ENCODE measurements at places on chromosomes 12 and 14.

DNA sequence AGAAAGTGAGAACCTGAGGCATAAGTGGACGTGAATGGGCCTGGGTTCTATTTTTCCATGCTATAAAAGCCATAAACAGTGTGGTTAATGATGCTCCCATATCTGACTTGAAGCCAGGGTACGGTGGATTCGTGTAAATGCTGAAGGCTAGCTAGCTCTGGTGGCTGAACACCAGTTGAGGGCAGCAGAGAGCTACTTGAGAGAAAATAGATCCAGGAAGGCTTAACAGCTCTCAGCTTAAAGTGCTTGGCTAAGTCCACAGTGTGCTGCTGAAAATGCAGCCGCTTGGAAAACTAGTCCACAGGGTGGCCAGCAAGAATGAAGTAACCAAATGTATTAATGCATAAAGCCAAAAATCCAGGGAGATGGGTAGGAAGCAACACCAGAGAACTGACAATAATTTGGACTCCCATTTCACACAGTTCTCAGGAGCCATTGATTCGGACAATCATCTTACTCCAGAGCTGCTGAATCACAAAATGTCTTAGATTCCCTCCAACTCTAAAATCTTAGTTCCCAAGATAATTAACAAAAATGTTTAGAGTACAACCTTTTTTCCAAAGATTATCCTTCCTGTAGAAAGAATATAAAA lies 15.0 kb upstream of the FOXG1 start:
- DNase-seq = no peak

- no peak for DNase-seq
Measured at GRCh38 chr12:96170328-96170727, 23.8 kb upstream of the ELK3 start.

DNA sequence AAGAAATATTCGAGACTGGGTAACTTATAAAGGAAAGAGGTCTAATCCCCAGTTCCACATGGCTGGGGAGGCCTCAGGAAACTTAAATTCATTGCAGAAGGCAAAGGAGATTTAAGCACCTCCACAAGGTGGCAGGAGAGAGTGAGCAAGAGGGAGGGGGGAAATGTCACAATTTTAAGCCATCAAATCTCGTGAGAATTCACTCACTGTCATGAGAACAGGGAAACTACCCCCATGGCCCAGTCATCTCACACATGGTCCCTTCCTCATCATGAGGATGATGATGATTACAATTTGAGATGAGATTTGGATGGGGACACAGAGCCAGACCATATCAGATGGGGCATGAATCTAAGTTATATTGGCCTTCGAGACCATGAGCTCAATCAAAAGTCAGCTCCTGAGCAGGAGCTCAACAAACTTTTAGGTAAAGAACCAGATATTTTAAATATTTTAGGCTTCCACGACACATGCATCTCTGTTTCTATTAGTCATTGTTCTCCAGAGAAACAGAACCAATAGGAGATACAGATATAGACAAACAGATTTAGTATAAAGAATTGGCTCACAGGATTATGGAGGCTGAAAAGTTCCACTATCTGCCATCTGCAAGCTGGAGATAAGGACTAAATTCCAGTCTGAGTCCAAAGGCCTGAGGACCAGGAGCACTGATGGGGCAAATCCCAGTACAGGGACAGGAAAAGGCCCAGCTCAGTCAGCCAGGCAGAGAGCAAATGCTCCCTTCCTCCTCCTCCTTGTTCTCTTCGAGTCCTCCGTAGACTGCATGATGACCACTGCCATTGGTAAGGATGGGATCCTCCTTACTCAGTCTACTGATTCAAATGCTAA lies 24.9 kb downstream of the DGLUCY start:
- DNase-seq = peak; percentile 57

- DNase-seq = no peak
Measured at GRCh38 chr12:96648923-96649322, 159.5 kb downstream of the CFAP54 start.

- DNase-seq = no peak
Measured at GRCh38 chr14:95936041-95936440, 59.4 kb downstream of the TUNAR start.

DNA sequence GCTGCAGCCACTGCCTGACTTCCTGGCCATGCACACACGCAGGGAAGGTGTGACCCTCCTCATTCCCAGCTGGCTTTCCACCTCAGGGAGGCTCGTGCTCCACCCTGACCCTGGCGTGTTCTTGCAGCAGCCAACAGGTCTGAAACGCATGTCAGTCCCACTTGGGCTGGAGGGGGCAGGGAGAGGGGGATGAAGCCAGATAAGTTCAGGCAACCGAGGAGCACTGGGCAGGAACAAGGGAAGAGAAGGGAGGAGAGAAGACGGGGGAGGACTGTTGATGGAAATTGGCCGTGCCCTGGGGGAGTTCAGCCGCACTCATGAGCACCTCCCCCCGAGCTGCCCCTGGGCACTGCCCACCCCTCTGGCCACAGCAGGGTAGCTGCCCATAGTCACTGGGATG lies 182.4 kb upstream of the PRMT8 start:
- DNase-seq = no peak

- DNase-seq = no peak
Measured at GRCh38 chr14:37329189-37330001, 131.7 kb downstream of the MIPOL1 start.

- DNase-seq = no peak
Measured at GRCh38 chr12:132618683-132619043, at the start of gene P2RX2. P2RX2 (plus strand) TSS chr12:132618776; CDS start chr12:132618817, 41 bp downstream.

DNA sequence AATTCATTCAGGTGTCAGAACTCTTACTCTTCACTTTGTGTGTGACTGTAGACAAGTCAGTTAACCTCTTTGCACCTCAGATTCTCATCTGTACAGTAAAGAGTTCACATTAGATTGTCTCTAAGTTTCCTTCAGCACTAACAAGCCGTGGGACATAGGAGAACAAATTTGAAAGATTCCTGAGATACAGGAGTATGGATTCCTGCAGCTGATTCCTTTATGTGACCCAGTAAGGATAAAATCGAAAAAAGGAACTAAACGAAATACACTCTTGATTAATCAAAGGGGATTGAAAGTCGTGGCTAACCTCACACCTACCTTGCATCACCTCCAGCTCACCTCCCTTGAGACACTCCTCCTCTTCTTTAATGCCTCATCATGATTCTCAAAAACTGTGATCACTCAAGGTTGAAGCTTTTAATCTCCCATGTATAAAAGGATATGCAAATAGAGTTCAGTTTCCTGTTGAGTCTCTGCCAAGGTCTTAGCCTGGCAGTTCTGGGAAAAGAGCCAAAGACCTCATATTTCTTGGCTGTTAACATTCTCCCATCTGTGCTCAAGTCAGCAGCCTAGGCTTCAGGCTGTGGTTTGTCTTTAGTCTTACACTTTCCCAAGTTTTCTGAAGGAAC lies 156.6 kb downstream of the DAD1 start:
- no peak for DNase-seq

DNA sequence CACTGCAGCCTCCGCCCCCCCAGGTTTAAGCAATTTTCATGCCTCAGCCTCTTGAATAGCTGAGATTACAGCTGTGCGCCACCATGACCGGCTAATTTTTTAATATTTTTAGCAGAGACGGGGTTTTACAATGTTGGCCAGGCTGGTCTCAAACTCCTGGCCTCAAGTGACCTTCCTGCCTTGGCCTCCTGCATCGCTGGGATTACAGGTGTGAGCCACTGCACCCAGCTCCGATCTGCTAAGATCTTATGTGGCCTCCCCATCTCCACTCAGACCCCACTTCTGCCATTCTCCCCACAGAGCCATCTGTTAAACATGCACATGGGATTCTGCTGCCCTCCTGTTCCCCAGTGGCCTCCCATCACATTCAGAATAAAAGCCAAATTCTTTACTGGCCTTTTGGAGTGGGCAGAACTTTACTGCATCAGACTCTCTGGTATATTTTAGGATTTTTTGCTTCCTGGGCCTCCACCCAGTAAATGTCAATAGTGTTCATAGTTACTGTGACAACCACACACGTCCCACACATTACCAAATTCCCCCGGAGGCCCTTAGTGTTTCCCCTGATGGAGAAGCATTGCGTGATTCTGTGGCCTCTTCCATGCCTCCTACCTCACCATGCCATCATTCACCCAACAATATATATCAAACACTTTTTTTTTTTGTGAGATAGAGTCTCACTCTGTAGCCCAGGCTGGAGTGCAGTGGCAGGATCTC lies 96.3 kb downstream of the PTPN11 start:
- no peak for DNase-seq

DNA sequence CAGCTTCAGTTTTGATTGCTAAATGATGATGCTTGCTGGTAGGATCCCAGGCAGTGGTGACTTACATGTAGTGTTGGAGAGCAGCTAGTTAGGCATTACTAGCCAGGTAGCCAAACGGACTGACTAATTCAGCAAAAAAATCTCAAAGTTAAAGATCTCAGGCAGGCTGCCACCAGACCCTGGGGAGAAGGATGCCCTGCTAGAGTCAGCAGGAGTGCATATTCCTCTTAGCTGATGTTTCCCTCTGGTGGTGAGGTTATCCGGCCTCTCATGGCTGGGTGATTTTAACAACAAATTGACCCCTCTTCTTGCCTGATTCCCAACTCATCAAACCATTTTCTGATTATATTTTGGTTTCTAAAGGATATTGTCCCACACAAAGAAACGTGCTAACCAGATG lies 2.8 kb downstream of the EFS start:
- no peak for DNase-seq

- DNase-seq = no peak
Measured at GRCh38 chr14:75090353-75090752, 20.9 kb downstream of the ZC2HC1C start.

DNA sequence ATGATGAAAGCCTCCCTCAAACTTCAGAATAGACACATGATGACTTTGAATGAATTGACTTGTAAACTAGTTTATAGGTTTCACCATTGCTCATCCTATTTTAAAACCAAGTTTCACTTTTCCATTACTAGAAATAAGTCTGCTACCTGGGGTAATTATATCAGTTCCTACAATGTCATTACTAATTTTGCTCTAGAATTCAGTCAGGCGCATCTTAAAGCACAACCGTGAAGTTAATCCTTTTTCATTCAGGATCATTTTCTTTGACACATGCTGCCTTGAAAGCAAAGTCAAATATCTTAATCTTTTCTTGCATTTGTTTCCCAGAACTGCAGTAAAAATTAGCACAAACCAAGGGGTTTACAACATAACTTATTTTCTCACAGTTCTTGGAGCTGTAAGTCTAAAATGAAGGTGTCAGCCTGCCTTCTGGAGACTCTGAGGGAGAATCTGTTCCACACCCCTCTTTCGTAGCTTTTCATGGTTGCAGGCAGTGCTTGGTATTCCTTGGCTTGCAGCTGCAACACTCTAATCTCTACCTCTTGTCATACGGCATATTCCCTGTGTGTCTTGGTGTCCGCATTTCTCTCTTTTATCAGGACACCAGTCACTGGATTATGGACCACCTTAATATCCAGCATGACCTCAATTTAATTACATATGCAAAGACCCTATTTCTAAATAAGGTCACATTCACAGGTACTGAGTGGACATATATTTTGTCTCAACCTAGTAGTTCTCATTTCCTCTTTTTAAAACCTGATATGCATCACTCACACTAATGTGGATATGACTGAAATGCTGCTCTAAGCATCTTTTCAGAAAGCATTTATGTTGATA lies 114.3 kb upstream of the PDZRN4 start:
- DNase-seq = no peak

DNA sequence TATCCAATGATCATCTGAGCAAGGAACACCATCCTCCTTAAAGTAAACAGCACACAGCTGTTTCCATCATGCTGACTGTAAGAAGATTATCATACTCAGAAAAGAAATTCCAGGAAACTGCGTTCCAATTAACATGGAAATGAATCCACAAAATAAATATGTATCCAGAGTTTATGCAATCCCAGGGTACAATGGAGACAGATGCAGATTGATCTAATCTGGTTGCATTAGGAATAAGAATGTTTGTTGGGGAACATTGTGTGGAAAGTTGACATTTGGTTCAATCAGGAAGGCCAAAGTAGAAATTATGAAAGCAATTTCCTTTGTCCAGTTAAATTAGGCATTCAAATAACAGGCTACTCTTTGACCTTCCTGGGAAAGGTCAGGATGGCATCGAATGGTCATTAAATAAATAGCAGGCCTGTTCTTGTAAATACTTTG lies 236.9 kb upstream of the AMIGO2 start:
- DNase-seq = no peak

DNA sequence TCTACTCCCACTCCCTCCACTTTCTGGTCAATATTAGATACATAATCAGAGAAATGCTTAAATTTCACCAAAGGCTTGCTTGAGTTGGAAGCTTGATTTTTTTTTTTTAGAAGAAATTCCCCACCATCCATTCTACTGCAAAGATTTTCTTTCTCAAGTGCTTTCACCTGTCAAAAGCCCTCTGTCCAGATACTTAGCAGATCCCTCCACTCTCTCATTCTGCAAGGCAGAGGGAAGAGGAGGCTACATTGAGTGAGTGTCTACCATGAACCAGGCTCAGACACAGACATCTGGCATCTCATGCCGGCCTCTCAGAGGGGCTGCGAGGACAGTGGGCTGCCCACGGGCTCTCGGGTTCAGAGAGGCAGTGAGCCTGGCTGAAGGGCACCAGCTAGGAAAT lies 127.6 kb upstream of the GSC start:
- no peak for DNase-seq

GRCh38 chr12:109726511-109727038 lies 12.9 kb downstream of the FAM222A start:
- DNase-seq = no peak

- DNase-seq = no peak
Measured at GRCh38 chr12:67057072-67057471, 212.1 kb upstream of the CAND1 start.

- DNase-seq = no peak
Measured at GRCh38 chr12:127060933-127061332, 1206.0 kb upstream of the TMEM132C start.

DNA sequence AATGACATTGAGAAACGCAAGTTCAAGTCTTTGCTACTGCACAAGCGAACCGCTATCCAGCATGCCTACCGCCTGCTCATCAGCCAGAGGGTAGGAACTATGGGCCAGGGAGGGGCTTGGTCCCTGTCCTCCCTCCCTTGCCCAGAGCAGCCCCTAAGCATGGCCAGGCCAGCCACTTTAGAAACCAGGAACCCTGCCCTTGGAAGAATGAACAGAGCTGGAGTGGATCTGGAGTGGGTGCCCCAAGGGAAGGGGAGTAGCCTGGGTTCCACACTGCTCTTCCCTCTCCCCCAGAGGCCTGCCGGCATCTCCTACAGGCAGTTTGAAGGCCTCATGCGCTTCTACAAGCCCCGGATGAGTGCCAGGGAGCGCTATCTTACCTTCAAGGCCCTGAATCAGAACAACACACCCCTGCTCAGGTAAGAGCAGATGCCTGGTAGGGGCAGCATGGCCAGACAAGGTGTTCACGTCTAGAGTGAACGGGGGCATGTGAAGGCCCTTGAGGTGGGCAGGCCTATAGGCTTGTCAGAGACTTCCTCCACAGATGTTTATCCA lies 55.8 kb downstream of the TPCN1 start:
- DNase-seq = no peak

GRCh38 chr12:26003065-26003464 lies 44.6 kb downstream of the RASSF8 start:
- DNase-seq = no peak

GRCh38 chr12:49655595-49656236 lies 32.4 kb downstream of the PRPF40B start:
- DNase-seq = no peak

DNA sequence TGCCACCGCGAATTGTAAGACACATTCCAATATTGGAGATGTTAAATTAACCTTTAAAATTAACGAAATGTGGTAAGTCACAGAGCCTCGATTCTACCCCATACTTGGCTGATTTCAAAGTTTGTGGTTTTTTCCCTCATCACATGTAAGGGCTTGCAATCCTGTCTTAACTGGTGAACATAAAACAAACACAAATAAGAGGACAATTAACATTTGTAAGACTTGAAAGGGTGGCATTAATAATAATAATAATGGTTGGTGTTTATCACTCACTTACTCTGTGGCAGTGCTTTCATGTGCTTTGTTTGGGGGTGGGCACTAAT lies 26.6 kb downstream of the PPFIBP1 start:
- DNase-seq = no peak
